ENCODE measurements at places on chromosomes 5 and 9.
A peak's percentile ranks its signal among the peaks of the same experiment; 100 is the strongest.

GRCh38 chr9:116686135-116686534, 970 bp upstream of the TRIM32 start:
- DNase-seq = no peak

GRCh38 chr9:7259544-7260241, 501.9 kb downstream of the KDM4C start:
- no peak for DNase-seq

GRCh38 chr9:93130861-93131481, 3.1 kb downstream of the NINJ1 start:
- no peak for DNase-seq

DNA sequence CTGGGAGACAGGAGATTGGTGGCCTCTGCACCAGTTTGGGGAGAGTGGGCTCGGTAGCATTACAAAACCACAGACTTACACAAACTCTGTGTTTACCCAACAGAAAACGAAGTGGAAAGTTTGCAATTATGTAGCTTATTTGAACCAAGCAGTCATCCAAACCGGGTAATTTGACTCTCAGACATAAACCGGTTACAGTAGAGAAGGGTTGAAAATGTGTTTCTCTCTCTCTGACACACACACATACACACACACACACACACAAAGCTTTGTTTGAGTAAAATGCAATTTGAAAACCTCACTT, 97.1 kb upstream of the ZNF608 start:
- no peak for DNase-seq

DNA sequence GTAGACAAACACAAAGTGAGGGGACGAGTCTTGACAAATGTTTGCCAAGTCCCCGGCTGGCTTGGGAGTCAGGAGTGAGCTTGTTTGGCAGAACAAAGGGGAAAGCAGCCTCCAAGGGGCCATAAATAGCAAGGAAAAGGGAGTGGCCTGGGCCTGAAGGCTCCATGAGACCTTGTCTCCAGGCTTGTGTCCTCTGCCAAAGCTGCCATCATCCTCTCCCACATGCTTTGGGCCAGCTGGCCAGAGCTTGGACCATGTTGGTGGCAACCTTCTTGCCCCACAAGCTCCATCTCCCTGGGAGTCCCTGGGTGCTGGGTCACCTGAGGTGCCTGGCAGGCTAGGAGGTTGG, 13.3 kb upstream of the PITX1 start:
- no peak for DNase-seq

GRCh38 chr5:3198074-3198449, 397.6 kb upstream of the IRX1 start:
- DNase-seq = no peak

DNA sequence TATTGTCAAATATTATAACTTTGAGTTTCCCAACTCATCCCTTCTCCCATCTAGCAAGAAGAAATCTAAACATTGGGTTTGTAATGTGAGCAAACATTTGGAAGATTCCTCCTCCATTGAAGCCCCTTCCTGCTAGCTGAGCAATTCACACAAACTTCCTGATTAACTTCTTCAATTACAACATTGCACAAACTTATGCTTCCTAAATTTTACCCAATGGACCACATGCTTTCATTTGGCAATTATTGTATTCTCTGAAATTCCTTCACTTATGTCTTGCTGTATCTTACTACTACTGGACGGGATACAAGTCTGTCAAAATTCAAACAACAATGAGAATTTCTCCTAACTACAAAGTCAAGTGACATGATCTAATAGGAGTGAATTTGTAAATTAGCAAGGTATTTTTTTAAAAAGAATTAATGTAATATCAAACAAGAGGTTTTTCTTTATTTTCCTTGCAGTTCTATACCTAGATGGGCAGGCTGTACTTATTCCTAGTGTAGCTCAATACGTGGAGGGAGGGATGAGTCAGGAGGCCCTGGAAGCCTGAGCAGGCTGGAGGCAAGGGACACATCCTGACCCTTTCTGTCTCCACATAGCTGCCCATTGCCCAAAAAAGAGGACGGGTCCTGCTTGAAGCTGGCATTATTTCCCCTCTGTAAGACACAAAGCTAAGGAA, 11.8 kb upstream of the IFNW1 start:
- no peak for DNase-seq

DNA sequence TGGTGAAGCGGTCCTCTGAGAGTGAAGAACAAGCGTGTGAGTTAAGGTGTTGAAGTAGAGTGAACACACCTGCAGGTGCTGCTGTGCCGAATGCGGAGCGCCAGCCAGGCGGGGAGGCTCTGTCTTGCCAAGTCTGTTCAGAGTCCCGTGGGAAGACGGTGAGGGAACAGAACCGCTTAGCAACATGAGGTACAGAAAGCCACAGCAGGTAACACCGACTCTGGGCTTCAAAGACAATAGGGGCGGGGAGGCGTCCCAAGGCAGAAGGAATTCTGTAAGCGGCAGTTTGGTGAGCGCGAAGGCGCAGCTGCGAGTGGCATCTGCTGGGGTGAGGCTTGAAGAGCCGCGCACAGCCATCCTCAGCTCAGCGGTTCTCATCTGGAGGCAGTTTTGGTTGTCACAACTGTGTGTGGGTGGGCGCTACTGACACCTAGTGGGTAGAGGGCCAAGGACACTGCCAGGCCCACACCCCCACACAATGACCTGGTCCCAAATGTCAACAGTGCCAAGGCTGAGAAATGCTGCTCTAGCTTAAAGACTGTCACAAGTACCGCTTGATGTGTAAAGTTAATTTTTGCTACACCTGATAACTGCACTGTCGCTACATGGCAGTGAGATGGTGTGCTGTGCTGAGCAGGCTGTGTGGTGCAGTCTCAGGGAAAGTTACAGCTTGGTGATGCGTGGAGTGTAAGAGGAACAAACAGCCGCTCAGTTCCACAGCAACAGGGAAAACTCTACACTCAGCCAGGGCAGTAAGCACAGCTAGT, 67.4 kb upstream of the TBC1D9B start:
- DNase-seq = peak; percentile 82

GRCh38 chr5:139693676-139694364, 45.7 kb downstream of the CXXC5 start:
- no peak for DNase-seq

- DNase-seq = no peak
Observed at GRCh38 chr5:154844809-154845208, 5.6 kb downstream of the FAXDC2 start.

DNA sequence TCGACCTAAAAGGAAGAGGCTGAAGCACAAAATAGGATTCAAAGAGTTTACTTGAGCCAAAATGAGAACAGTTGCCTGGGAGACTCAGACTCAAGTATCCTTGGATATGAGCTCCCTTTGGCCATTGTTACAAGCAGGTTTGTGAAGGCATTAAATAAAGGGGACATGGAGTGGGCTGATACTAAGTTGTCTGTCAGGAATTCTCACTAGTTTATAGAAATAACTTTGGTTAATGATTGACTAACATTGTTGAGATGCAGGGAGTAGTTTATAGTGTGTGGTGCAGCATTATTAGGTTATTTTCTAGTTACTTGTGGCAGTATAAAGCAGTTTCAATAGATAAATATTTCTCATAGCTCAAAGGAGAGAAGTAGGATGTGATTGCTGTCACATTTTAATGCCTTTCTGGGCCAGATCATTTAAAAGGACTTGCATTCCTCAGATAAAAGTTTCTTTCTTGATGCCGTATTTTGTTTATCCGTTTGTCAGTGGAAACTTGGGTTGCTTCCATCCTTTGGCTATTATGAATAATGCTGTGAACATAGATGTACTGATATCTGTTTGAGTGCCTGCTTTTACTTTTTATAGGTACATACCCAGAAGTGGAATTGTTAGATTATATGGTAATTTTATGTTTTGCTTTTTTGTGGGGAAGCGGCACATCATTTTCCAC, 9.1 kb downstream of the AP3S1 start:
- DNase-seq = no peak

DNA sequence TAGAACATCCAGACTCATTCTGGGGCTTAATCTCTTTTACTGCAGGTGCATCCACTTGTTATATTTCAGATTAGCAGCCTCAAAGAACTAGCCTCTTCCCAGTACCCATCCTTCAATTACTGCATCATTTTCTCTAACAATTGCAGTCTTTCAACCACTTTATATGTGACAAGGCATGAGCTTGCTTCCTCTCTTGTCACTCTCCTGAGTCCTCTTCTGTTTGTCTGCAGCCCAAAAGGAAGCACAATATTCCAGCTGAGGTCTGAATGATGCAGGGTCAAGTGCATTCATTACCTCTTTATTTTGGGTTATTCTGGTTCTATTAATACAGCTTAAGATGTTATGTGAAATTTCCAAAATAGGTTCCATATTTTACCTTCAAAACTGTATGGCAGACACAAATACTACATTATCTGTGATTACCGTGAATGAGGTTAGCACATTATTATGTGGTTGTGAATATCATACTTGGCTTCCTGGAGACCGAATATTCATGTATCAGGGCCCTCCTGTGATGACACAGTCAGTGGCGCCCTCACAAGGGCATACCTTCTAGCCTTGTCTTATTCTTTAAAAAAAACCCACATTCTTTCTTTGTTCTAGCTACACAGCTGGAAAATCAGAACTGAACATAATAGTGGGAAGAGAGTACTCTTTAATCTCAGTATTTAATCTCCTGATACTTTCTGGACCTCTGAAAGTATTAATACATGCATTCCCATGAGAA, 323.8 kb downstream of the PDE4D start:
- no peak for DNase-seq

DNA sequence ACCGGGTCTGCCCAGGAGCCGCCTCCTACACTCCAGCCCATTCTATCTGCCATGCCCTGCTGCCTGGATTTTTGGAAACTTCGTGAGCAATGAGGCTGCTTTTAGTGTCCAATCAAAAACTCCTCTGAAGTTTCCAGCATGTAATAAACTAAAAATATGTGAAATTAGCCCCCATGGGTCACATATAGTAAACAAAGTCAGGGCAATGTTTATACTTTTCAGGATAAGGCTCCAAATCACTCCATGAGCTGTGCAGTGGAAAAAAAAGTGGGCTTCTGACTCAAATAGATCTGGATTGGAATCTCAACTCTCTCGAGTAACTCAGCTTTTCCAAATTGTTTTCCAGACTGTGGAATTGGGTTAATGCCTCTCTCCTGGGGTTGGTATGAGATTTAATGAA, 68.2 kb downstream of the PIK3R1 start:
- no peak for DNase-seq

DNA sequence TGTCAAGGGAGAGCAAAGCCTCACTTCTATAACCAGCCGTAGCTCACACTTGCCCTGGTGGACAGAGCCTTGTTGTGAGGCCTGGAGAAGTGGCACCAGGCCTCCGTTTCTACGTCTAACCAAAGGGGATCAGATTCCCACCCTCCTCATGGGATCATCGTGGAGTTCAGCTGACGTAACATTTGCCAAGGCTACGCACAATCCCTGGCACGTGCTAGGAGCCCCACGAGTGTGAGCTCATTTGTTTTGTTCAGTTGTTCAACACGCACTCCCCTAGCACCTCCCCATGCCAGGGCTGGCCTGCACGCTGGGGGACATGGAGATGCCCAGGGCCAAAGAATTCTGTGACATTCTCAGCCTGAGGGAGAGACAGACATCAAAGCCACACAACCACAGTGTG, 23.1 kb downstream of the ADGRD2 start:
- no peak for DNase-seq

GRCh38 chr9:91949946-91950664, at the start of gene ROR2:
ROR2 (minus strand) TSS chr9:91950228.
- DNase-seq = peak; percentile 92

GRCh38 chr9:91654527-91654926, 230.9 kb upstream of the NFIL3 start:
- no peak for DNase-seq

- DNase-seq = no peak
Observed at GRCh38 chr5:170449232-170449631, 54.6 kb upstream of the KCNIP1 start.

- no peak for DNase-seq
Observed at GRCh38 chr5:72380492-72381274, 60.5 kb downstream of the PTCD2 start.

DNA sequence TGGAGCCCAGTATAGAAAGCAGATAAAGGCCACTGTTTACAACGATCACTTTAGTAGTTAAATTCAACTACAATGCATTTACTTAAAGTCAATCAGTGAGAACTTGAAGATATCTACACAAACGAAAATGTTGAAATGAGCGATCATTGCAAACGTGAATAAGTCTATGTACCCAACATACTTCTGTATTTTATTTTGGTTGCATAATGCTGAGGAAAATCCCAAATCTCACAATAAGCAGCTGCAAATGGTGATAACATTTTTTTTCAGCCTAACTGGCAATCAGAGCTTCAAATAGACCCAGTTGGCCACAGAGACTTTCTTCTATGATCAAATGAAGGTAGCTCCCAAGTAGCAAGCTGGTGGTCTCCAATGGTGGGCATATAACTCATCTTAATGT, 32.1 kb downstream of the PDGFRB start:
- DNase-seq = no peak

DNA sequence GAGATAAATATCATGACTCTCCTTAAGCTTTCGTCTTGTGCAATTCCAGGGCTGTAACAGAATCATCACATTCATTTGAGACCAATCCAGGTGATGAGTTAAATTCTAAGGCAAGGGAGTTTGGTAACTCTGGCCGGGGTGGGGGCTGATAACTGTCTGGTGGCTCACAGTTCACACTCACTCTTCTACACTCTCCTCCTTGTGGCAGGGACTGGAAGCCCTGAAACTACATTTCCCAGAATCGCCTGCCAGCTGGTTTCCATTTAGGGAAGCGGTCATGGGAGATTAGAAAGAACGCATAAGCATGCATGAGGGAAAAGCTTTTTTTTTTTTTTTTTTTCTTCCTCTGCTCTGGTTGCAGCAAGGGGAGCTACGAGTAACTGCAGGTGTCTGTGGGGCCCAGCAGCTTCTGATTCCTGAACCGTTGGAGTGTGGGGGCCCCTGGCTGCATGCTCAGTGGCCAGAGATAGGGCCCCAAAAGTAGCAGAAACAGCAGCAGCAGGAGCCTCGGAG, 154.8 kb upstream of the TBC1D2 start:
- peak; percentile 48 for DNase-seq

GRCh38 chr9:38309324-38310195, 82.9 kb upstream of the ALDH1B1 start:
- no peak for DNase-seq

DNA sequence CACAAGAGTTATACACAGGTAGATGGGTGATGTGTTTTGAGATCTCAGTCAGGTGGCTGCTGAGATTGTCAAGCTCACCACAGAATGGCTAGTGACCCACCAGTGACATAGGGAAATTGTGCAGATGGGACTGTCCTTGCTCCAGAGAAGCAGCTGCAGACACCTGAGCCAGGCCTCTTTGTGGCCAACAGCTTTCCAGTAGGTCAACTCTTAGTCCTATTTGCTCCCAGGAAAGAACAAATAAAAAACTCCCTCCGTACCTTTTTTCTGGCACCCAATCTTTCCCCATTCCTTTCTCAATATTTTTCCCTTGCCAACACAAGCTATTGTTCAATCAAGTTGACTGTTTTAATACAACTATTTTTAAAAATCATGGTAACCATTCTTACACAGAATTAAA, 14.2 kb downstream of the IARS1 start:
- no peak for DNase-seq

- peak; percentile 93 for DNase-seq
Observed at GRCh38 chr5:98928873-98929709, at the start of gene CHD1. CHD1 (minus strand) TSS chr5:98929007; CDS start chr5:98926386, 2,621 bp downstream.

Measured in D341Med (cell line).